ENCODE measurements at places on chromosomes 7 and 10.

GRCh38 chr7:102390697-102391484, 5.3 kb upstream of the PRKRIP1 start:
- DNase-seq: peak; percentile 72

GRCh38 chr7:158236400-158236799, 351.2 kb downstream of the PTPRN2 start:
- DNase-seq: no peak

DNA sequence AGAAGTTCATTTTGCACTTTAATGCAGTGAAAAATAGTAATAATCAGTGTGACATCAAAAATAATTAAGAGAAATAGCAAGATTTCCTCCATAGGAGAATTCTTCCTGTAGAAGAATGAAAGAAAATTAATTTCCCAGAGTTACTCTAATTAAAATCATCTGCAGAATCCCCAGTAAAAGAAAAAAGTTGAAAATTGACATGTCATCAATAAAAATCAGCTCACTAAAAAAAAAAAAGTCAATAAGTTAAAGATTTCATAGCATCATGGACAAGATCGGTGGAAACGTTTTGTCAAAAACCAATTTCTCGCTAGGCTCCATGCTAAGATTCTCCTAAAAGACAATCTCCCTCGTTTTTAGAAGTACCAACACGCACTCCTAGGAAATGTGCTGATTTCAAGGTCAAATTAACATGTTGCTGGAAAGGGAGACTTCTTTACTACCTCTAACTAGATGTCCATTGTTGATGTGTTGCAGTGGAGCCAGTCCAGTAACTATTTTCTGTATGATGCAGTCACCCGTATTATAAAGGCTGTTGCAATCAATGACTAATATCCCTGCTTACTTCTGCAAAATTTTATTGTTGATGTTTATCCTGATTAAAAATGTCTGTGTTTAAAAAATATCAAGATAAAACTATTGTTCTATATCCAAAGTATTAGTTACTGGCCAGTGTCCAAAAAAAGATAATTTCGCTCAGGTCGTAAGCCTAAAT, 591.9 kb upstream of the MGMT start:
- no peak for DNase-seq

DNA sequence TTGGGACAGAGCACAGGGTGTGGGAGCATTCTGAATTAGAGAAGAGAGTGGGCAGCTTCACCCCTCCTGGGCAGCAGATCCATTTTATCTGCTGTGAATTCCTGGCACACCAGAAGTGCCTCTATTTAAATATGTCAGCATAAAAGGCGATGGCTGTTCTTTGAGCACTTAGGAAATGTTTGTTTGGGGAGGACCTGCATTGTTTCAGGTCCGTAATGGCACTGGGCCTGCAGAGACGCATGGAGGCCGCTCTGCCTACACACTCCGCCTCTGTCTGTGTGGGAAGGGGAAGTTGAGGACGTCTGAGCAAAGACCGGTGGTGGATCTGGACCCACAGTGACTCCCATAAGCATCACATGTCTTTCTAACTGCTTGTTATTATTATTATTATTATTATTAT, 253.2 kb downstream of the CAMK1D start:
- DNase-seq: no peak

DNA sequence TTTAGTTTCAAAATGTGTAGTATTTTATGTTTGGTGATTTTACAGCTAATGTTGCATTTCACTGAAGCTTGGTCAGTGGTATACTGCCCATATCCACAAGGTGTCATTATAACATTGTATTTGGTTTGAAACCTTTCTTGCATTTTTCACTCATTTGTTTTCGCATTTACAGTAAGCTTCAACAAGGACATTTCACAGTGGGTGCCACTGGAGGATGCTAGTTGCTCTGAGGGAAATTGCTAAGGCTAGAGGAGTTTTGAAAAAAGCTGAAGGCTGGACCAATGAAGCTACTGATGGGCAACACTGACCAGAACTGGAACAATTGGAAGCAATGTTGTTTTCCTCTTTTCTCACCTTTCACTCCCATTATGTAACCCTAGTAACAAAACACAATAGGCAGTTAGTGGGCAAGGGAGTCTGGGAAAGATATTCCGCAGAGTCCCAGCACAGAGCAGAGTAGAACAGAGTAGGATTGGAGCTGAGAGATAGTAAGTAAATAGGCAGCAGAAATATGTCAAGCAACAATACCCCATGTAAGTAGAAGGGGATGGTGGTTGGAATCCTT, 23.6 kb upstream of the SRI start:
- DNase-seq: peak; percentile 15

DNA sequence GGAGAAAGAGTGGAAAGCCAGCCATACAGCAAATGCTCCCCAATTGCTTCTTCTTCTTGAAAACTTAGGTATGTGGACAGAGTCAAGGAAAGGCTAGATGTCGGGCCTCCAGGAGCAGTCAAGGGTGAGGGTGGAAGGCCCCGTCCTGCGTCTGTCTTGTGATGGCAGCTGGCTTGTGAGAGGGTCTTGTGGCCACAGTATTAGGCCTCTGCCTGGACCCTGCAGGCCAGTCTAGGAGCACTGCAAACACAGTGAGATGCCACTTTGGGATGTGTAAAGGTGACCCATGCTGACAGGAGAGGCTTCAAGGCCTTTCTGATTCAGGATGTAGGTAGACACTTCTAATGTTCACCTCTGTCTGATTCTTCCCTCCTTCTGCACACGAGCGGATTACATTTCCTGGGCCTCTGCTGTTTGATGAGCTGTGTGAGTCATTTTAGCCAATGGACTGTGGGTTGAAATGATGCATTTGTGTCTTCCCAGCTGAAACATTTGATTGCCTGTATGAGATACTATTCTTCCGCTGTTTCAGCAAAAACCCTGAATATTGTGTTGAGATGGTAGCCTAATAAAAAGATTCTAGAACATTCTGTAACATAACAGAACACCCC, 135.4 kb downstream of the EMX2 start:
- no peak for DNase-seq

- no peak for DNase-seq
These were observed 439.8 kb upstream of the ZMIZ1 start for GRCh38 chr10:78628976-78629375.

- no peak for DNase-seq
These were observed 784.0 kb downstream of the SUGCT start for GRCh38 chr7:40918701-40919271.

DNA sequence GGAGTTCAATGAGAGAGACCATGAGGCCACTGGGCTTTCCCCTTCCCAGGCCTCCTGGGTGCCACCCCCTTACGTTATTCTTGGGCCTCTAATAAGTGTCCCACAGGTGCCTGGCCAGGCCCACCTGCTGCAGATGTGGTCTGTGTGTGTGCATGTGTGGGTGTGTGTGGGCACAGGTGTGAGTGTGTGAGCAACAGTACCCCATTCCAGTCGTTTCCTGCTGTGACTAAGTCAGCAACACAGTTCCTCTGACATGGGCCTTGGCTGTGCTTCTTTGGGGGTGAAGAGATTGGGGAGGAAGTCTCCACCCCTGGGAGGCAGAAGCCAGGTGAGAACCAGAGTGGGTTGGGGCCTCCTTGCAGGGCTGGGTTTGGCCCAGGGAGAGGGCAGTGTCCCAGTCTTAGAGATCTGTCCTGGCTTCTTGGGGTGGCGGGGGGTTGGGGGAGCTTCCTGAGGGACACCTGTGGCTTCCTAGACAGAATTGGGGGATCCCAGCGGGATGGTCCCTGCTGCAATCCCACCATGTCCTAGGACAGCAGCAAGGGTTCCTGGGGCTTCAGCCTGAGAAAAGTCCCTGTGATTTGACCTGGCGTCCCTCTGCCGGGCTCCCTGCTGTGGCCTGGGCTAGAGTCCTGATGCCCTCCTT, 4.1 kb upstream of the PILRB start:
- no peak for DNase-seq

GRCh38 chr10:125911990-125912389, 15.6 kb downstream of the FANK1 start:
- no peak for DNase-seq

- DNase-seq: no peak
These were observed 10.3 kb upstream of the AGR3 start for GRCh38 chr7:16891874-16892643.

DNA sequence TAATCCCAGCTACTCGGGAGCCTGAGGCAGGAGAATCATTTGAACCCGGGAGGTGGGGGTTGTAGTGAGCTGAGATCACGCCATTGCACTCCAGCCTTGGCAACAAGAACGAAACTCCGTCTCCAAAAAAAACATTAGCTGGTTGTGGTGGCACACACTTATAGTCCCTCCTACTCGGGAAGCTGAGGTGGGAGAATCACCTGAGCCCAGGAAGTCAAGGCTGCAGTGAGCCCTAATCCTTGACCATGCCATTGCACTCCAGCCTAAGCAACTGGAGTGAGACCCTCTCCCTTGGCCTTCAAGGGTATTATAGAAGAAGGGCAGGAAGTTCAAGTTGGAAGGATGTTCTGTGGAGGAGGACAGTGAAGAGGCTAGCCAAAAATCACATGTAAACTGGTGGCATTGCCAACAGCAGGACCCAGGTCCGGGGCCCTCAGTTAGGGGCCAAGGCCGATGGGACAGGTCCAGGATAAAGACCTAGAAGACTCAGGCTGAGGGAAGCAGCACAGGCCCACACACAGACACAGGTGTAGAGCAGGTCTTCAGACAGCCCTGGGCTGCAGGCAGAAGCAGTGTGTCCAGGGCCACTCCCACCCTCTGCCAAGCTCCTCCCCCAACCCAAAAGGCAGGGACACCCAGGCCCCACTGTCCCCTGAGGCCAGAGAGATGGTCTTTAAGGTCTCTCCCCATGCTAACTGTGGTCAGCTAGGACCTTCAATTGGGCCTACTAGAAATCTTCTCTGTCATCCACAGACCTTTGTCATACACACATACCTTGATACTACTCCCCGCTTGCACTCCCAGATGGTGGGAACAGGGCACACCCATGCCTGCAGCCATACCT, 8.4 kb upstream of the SAMD8 start:
- no peak for DNase-seq

DNA sequence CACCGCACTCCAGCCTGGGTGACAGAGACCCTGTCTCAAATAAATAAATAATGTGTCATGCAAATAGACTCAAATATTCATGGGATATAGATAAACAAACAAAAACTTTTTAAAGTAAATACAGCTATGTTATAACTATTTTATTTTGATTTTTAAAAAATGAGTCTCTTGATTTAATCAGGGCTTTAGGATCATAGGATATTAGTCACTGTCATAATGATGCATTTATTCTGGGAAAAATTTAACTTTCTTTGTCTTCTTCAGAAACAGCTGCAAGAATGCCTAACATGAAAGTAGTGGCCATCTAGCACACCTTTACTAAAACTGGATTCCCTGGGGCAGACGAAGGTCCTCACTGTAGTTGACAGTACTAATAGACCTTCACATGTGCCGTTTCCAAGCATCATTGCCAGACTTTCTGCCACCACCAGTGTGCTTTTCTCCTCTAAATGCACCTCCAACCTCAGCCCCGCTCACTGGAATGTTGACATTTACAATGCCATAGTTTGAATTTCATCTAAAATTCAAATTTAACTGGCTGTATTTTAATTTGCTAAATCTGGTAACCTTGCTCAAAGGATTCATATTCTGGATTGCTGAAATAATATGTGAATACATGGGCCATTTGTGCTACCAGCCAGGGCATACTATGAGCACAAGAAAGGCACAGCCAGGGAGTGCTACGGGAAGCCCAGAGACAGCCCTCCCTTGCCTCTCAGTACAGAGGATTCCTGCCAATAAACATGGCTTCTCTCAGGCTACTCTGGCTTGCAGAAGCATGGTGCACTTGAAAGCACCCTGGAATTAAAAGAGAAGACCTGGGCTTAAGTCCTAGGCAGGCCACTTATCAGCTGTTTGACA, 63.4 kb upstream of the ADO start:
- no peak for DNase-seq

- peak; percentile 21 for DNase-seq
These were observed 64.2 kb downstream of the PHYHIPL start for GRCh38 chr10:59240582-59241183.

GRCh38 chr7:100827330-100828226, at the start of gene EPHB4:
Gene EPHB4 (minus strand): TSS chr7:100827523. CDS start chr7:100827030, 493 bp downstream.
- no peak for DNase-seq

- DNase-seq: no peak
These were observed 4.4 kb upstream of the LRRN3 start for GRCh38 chr7:111086532-111086931.

DNA sequence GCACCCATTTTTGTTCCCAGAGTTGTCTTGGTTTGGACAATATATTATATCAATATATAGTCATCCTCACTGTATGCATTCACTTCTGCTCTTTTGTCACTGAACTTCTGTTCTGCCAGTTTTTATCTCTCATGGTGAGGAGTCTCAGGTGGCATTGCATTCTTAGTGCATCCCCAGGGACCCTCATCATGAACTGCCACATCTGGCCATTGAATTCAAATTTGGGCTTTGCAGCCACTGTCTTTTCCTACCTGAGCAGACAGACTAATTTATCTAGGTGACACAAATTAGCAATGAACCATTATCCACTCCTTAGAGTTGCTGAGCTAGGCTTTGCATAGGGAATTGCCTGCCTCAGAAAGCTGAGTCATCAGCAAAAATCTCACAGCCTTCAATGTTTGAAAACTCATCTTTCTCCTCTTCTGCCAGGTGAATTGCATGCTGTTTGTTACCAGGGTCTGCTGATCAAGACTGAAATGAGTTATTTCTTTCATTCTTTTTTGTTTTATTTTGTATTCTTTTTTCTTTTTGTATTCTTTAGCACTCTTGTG, 316.8 kb upstream of the MTPN start:
- DNase-seq: peak; percentile 24

- no peak for DNase-seq
These were observed 40.6 kb downstream of the LRRC17 start for GRCh38 chr7:102953406-102953805.

- DNase-seq: no peak
These were observed 385 bp downstream of the IGF2BP3 start for GRCh38 chr7:23469961-23470250.

DNA sequence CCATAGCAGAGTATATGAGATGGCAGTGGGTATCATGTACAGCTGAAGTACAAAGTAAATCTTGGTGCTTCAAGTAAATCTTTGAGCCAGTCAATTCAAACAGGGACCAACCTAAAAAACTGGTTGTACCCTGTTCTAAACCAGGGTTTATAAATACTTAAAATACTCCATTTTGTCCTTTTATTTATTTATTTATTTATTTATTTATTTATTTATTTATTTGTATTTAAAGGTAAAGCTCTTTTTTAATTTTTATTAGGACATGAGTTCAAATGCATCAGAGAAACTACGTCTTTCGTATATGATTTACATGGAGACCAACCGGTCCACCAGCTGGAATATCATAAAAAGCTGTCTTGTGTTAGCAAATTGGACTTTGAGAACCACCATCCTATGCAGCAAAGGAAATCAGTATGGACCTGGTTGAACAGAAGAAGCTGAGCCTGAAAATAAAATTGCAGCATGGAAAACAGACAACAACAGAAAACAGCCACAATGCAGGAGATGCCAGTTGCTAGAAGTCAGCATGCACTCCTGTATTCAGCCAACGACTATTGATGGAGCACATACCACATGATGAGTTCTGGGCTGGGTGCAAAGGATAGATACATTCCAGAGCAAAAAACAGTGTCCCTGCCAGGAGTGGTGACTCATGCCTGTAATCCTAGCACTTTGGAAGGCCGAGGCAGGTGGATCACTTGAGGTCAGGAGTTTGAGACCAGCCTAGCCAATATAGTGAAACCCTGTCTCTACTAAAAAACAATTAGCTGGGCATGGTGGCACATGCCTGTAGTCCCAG, 60.0 kb downstream of the PLXNA4 start:
- no peak for DNase-seq

- DNase-seq: no peak
These were observed 16.2 kb downstream of the SLC16A12 start for GRCh38 chr10:89518876-89519842.
